ENCODE measurements at places on chromosomes 7 and 10. TPM values are rescaled to one million over a fixed set of nuclear protein-coding genes. Genes with fewer than 3 reads are reported as not detected.

GRCh38 chr7:36051501-36051900, 101.6 kb upstream of the EEPD1 start:
- no peak for DNase-seq

GRCh38 chr7:12870219-12870618, 182.8 kb downstream of the ARL4A start:
- no peak for DNase-seq

DNA sequence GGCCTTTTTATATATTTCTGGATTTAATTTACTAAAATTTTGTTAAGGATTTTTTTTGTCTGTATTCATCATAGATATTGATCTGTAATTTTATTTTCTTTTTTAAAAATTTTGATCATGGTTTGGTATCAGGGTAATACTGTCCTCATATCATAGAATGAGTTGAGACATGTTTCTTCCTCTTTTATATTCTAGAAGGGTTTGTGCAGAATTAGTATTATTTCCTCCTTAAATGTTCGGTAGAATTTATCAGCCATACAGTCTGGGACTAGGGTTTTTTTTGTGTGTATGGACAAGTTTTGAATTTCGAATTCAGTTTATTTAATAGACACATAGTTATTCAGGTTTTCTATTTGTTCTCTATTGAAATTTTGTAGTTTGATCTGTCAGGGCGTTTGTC, 54.0 kb downstream of the SHOC2 start:
- DNase-seq: no peak

DNA sequence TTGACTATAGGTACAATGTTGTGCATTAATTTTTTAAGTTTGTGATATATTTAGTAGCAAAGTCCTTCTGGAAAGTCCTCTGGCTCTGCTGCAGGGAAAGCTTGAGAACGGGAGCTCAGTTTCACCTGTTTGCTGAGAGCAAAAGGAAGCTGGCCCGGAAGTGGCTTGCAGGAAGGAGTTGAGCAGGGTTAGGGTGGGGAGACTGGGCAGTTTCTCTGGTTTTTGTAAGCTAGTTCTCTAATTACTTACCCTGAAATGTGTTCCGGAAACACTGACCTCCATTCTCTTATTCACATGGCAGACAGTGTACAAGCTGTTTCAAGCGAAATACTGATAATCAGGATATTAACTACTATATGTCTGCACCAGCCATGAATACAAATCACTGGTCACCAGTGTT, 22.3 kb downstream of the MAP3K8 start:
- no peak for DNase-seq

DNA sequence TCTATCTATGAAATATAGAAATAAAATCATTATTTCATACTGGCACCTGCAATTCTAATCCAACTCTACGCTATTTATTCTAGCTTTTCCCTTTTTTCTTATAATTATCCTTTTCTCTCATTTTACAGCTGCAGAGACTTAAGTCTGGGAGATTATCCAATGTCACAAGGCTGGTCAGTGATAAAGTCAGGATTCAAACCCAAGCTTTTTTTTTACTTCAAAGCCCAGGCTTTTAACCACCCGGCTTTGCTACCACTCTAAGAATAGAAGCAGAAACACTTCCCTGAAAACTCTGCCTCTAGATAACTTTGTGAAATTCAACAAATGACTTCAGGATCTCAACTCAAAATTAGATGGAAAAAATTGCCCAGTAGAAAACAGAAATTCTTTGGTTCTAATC, 552.5 kb downstream of the IPMK start:
- DNase-seq: no peak

DNA sequence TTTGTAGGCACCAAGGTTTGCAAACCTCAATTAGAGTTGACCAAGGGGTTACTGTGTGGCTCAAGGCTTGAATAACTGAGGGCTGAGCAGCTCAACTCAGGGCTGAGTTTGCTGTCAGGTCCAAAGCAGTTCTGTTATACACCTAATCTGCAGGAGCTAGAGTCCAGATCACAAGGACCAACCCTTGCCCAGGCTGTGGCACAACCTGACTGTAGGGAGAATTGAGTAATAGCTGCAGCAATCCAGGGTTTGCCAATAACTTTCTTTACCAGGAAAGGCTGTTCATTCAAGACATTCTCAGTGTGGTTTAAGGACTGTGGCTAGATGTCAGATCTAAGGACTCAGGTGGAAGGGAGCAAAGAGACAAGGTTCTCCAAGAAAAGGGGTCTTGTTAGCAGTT, 115.6 kb upstream of the IMMP2L start:
- no peak for DNase-seq

GRCh38 chr10:129758207-129759021, 205.7 kb downstream of the EBF3 start:
- no peak for DNase-seq

DNA sequence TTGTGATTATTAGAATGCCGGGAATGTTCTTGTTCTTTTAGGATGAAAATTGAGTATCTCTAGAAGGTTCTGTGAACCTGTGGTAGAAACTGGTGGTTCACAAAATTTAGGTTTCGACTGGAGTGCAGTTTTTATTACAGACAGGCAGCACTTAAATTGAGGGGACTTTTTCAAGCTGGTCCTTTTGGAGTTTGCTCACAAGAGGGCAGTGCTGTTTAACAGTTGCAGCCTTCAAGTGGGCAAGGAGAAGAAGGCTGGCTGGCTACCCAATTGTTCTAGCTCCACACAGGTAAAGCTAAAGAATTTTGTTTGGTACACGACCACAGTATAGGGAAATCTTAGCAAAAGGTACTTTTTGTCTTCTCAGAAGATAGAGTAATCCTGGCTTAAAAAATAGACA, 233.6 kb downstream of the SNX13 start:
- DNase-seq: peak; percentile 12

The CALML5 gene
- polyA plus RNA-seq: not detected

The ZNF239 gene
- polyA plus RNA-seq: 10.8 TPM

The NPTX2 gene
- polyA plus RNA-seq: 0.43 TPM

The NPY4R gene
- 0.68 TPM for polyA plus RNA-seq
